GM23248 (cell line): ENCODE measurements at places on chromosomes 12 and 14. TPM values are rescaled to one million over a fixed set of nuclear protein-coding genes. Genes with fewer than 3 reads are reported as not detected.

Gene GPR162
- 0.51 and 2.8 TPM in 2 replicates for total RNA-seq

Gene SLC38A1
- total RNA-seq: 79.9 and 81.7 TPM in 2 replicates

Gene STAB2
- total RNA-seq: not detected in 2 replicates

Gene SLC6A12
- total RNA-seq: not detected in 2 replicates

Gene KSR2
- total RNA-seq: not detected in 2 replicates

Gene TAS2R30
- 0.13 and 0.32 TPM in 2 replicates for total RNA-seq

Gene SDR39U1
- 7.7 and 8.3 TPM in 2 replicates for total RNA-seq

Gene CDH24
- 3.8 and 5.6 TPM in 2 replicates for total RNA-seq

Gene CSRNP2
- 21.4 and 22.0 TPM in 2 replicates for total RNA-seq

Gene GPR135
- total RNA-seq: 2.6 and 5.8 TPM in 2 replicates

Gene SIRT4
- total RNA-seq: not detected in 2 replicates

Gene SP1
- 30.3 and 37.8 TPM in 2 replicates for total RNA-seq

Gene SERPINA1
- 0.65 TPM in 1 of 2 replicates, not detected in the other for total RNA-seq

Gene FAM181A
- total RNA-seq: not detected in 2 replicates

Gene CCDC177
- not detected in 2 replicates for total RNA-seq

Gene SYCP3
- not detected in 2 replicates for total RNA-seq

Gene B4GALNT3
- 0.11 TPM in 1 of 2 replicates, not detected in the other for total RNA-seq

Gene C1R
- 51.1 and 52.2 TPM in 2 replicates for total RNA-seq

Gene KRT79
- total RNA-seq: not detected in 2 replicates

Gene CCDC60
- total RNA-seq: not detected in 2 replicates

Gene RD3L
- total RNA-seq: not detected in 2 replicates

Gene PLEKHA5
- total RNA-seq: 12.1 and 12.4 TPM in 2 replicates

Gene FAM90A1
- total RNA-seq: not detected in 2 replicates

Gene SYT1
- 2.4 and 3.0 TPM in 2 replicates for total RNA-seq

Gene MMP17
- total RNA-seq: 36.5 and 52.1 TPM in 2 replicates

Gene CIPC
- 10.8 and 14.4 TPM in 2 replicates for total RNA-seq

Gene HOXC10
- not detected in 2 replicates for total RNA-seq

Gene KRT77
- not detected in 2 replicates for total RNA-seq

Gene TSPAN9
- 13.3 and 14.4 TPM in 2 replicates for total RNA-seq

Gene SERPINA3
- 0.89 and 1.1 TPM in 2 replicates for total RNA-seq

Gene SLC25A47
- not detected in 2 replicates for total RNA-seq

Gene LMNTD1
- 0.13 and 0.43 TPM in 2 replicates for total RNA-seq

Gene TOMM20L
- total RNA-seq: not detected in 2 replicates

Gene C12orf56
- total RNA-seq: 0.25 and 0.43 TPM in 2 replicates

Gene HOXC4
- total RNA-seq: 2.2 and 3.4 TPM in 2 replicates

Gene ZNF891
- 0.43 and 0.63 TPM in 2 replicates for total RNA-seq

Gene SLC22A17
- total RNA-seq: 32.8 and 42.3 TPM in 2 replicates

Gene ARHGEF25
- total RNA-seq: 24.2 and 43.0 TPM in 2 replicates

Gene KCNA5
- total RNA-seq: not detected in 2 replicates

Gene MMP14
- 450 and 475 TPM in 2 replicates for total RNA-seq

Gene LTBP2
- 441 and 456 TPM in 2 replicates for total RNA-seq

Gene ITGB7
- 1.4 and 2.4 TPM in 2 replicates for total RNA-seq

Gene ADAM21
- 0.97 TPM in 1 of 2 replicates, not detected in the other for total RNA-seq
